NCI-H1048 (cell line): ENCODE measurements at places on chromosomes 6 and 20.

DNA sequence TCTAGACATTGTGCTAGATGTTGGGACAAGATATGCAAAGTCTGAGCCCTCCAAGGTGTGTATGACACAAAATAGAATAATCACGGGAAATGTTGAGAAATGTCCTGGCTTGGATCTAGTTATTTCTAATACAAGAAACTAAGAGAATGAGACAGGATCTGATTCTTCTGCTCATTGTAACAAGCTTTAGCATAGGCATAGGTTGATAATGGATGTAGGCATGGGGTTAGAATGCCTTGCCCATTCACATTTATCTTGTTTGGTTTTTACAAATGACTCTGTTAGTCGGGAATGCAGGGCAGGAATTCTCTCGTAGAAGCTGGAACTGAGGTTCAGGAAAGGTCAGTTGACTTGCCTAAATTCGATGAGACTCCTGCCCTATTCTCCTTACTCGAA is 1.5 kb upstream of the SLC26A8 start:
- DNase-seq = no peak

DNA sequence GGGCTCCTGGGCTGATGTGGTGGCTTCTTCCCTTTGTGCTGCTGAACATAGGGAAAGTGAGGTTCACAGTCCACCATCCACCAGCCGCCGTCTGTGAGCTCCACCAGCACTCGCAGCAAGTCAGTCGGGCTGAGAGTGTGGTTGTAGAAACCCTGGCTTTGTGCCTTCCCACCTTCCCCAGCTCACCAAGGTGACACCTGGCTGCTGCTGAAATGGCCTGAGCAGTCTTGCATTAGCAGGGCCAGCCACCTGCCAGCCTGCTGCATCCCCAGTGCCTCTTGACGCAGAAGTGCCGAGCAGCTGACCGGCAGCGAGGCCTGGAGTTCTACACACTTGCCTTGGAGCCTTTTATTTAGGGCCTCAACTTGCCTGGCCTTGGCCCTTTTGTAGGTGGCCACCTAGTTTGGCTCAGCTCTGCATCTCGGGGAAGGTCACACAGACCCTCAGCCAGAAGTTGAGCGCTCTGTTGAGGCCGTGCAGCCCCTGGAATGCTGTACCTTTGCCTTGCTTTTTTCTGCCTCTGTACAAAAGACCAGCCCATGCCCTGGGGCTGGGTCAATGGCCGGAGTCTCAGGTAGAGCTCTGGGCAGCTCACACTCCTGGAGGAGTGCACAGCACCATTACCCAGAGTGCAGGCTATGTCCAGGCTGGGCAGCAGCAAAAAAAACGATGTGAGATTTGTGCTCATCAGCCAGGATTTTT is 76.5 kb downstream of the PTPN1 start:
- no peak for DNase-seq

GRCh38 chr6:106225581-106225980 is 100.0 kb downstream of the ATG5 start:
- DNase-seq = no peak

DNA sequence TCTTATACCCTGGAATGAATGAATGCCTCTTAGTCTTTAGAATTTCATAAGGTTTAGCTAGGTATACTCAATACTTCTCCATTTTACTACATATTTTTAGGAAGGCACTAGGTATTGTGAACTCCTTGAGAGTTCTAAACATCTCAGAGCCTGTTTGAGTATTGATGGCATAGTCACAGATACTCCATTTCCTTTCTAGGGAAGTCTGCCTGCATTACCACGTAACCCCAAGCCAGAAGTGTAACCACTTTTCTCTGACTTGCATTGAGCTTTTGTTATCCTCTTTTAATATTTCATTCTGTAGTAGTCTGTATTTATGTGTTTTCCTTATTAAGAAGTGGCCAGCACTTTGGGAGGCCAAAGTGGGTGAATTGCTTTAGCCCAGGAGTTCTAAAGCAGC is 12.2 kb downstream of the TOP1 start:
- DNase-seq = no peak

DNA sequence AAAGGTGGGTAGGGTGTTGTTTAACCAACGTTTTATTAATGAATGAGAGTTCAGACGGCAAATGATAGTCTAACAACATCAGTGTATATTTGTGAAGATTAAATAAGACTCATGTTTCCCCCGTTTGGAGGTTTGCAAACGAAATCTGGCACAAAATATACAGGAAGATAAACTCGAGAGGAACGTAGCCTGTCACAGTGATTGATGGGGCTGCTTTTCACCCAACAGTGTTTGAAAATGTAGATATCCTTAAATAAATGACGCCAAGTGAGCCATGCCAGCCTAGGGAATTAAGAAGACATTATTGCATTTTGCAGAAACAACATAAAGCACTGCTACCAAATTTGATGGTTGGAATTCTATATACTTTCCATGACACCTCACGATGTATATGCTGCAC is 696.5 kb upstream of the FLRT3 start:
- no peak for DNase-seq

GRCh38 chr6:122692175-122692598 is 82.0 kb downstream of the PKIB start:
- no peak for DNase-seq

DNA sequence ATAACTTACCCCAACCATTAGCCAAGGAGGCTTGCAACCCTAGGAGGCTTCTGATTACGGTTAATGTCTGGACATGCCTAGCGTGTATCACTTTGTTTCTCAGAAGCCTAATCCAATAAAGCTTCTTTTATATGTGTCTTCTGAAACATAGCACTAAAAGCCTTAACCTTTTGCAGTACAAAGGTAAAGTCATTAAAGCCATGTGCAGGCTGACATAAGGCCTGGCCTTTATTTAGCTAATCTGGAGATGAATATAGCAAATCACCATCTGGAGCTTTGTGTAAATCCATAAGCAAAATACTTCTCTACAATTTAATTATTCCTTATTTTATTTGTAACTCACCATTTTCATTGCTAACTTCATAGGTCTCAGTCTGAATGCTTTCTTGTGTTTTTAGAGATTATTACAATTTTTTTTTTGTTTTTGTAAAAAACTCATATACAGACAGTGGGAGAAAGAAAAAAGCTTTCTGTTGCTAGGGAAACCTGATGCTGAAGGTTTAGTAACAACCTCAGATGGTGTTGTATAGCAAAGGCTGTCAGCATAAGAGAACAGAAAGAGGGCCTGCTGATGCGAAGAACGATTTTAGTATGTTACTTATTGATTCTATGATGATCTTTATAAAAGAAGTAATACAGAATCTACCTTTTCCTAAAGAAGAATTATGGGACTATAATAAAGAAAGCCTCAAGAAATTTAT is at the start of gene EYS:
TSS of gene EYS (minus strand) at position 101 of the 701 bp plus-strand sequence. CDS start 211,816 bp downstream, outside the sequence.
- DNase-seq = no peak

- no peak for DNase-seq
Measured at GRCh38 chr6:8934318-8934717, 499.0 kb upstream of the SLC35B3 start.

GRCh38 chr6:1770968-1771723 is 161.4 kb downstream of the FOXC1 start:
- no peak for DNase-seq

GRCh38 chr20:57047281-57048026 is 219.0 kb downstream of the BMP7 start:
- DNase-seq = no peak

GRCh38 chr6:3471286-3471685 is 14.4 kb upstream of the SLC22A23 start:
- no peak for DNase-seq

GRCh38 chr6:150325066-150325772 is 43.6 kb upstream of the IYD start:
- no peak for DNase-seq

- no peak for DNase-seq
Measured at GRCh38 chr20:39268491-39268951, 306.4 kb downstream of the DHX35 start.

DNA sequence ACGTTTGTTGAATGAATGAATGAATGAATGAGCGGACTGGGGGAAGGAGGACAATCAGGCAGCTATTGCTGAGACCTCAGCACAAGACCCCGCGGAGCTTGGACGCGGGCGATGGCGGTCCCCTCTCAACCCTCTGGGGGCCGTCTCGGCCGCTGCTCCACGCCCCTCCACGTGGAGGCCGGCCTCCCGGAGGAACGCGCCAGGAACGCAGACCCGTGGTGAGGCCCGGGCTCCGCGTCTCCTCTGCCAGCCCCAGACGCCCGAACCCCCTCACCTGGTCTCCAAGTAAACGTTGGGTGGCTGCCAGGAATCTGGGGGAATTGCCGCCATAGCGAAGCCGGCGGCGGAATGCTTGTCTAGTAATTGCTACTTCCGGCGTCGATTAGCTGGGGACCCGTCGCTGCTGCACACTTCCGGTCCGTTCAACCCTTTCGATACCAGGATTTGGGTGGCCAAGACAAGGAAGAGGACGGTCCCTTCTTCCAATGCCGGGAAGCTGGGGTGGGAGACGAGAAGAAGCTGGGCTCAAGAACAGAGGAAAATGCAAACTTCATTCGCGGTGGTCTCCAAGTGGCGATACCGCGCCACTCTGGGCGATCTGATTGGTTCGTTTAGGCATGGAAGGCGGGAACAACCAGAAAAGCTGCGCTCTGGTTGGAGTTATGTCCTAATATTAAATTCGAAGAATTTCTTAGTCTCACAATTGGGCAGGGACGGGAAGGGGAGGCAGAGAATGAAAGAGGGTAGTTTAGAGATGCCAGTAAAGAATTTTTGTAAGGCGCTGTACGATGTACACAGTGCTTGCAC is at the start of gene PPIL1:
TSS of gene PPIL1 (minus strand) at position 361 of the 807 bp plus-strand sequence. CDS start at position 330, 31 bp downstream.
- peak; percentile 92 for DNase-seq

GRCh38 chr20:13017235-13017634 is 8.5 kb downstream of the SPTLC3 start:
- no peak for DNase-seq

DNA sequence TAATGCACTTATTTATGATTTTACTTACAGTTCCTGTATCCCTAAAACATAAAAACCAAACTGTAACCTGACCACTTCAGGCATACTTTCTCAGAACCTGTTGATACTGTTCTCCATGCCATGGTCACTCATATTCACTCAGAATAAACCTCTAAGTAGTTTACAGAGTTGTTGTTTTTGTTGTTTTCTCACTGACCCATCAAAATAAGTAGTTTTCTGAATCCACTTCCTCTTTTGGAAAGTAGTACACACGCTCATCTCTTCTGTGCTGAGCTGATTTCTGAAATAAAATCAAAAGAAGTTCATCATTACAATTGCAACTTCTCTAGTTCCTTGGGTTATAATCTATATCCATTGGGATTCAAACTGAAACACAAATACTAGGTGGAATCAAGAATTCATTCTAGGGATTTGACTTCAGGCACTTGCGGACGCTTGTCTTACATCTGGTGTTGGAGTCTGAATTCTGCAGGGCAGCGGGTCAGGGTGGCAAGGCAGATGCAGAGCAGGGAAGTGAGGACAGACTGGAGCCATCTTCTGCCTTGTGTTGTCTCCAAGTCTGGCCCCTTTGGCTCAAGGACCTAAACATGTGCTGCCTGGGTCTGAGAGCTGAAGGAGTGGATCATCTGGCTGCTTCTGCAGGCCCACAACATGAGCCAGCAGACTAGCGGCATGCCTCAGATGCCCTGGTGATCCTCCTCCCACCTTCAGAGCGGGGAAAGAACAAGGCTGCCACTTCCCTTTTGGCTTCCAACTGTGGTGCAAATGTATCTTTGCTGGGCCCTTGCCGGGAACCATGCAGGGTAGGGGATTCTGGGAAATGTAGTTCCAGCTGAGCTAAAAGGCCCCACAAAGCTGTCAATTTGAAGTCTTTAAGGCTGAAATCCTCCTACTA is 167.9 kb upstream of the MYLIP start:
- DNase-seq = no peak

DNA sequence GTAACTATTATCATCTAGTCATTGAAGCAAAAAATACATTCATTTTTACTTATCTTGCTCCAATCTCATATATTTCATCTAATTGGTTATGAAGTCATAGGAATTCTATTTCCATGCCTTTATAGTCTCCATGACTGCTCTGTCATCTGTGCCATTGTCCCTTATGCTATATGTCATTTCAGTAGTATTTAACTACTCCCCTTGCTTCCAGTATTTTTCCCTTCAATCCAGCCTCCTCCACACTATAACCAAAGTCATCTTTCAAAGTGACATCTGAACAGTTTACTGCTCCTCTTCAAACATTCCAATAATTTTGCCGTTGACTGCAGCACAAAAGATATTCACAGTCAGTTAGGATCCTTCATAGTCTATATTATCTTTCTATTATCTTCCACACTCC is 216.6 kb upstream of the HS3ST5 start:
- no peak for DNase-seq

DNA sequence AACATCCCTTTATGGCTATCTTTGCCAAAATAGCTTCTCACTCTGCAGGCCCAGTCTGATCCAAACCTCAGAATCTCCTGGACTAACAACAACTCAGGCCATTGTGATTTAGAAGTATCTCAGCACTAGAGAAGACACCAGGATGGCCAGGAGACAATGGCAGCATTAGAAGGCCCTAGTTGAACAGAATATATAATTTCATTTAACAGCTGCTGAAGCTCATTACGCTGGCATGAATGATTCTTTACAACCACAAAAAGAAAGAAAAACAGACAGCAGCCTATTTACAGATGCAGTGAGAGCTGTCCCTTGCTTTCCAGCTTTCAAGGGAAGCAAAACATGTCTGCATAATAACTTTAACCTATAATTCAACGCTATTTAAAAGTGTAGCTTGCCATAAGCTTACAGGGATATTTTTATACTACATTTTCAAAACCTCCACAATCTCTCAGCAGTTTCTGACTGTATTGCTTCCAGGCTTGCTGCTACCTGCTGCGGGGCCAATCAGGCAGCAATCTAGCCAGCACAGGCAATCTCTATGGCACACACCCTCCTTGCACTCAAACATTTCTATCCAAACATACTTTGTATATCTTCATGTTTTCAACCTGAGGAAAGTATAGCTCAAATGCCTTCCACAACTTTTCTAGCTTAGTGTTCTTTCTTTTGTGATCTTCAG is 107.3 kb downstream of the OGFRL1 start:
- no peak for DNase-seq

- no peak for DNase-seq
Measured at GRCh38 chr6:169367507-169367906, 113.9 kb upstream of the THBS2 start.

- DNase-seq = no peak
Measured at GRCh38 chr20:25065072-25065624, 7.2 kb upstream of the ACSS1 start.

- no peak for DNase-seq
Measured at GRCh38 chr6:47165918-47166317, 123.8 kb upstream of the ADGRF1 start.

GRCh38 chr6:139448998-139449610 is 74.7 kb upstream of the CITED2 start:
- DNase-seq = no peak

- DNase-seq = no peak
Measured at GRCh38 chr6:133977983-133978895, 25.2 kb downstream of the TBPL1 start.

GRCh38 chr6:125273965-125274364 is 27.8 kb downstream of the HDDC2 start:
- DNase-seq = no peak

- DNase-seq = no peak
Measured at GRCh38 chr6:121660277-121660676, 224.8 kb downstream of the GJA1 start.

DNA sequence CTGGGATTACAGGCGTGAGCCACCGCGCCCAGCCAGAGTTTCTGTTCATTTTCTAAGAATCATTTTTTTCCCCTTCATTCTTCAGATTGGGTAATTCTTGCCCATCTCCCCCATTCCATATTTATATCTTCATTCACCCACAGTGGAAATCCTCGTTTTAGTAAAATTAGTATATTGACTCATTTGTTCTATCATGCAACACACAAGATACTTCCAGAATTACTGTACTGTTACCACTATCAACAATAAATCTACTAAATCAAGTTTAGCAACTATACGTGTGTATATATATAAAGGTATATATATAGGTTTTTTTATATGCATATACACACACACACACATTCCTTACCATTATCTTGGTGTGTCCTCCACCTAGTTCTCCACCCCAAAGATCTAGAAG is 41.2 kb upstream of the KCNG1 start:
- no peak for DNase-seq
